ENCODE measurements at places on chromosomes 3 and 15.

DNA sequence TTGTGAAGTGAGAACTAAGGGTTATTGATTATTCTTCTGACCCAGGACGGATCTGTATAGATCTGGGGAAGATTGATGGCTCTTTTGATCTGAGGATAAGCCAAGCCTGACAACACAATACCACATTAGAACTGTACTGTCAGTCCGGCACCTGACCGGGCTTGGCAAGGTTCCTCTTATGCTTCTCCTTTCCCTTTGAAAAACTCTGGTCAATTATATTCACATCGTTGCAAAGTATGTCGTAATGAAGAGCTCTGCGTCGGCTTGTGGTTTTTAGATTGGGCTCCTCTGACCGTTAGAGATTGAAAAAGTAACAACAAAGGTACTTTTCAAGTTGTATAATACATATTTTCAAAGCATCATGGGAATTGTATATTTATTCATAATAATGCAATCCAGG, 389.8 kb downstream of the NR2F2 start:
- DNase-seq = no peak

- DNase-seq = no peak
Observed at GRCh38 chr3:177488740-177489139, 291.5 kb upstream of the TBL1XR1 start.

DNA sequence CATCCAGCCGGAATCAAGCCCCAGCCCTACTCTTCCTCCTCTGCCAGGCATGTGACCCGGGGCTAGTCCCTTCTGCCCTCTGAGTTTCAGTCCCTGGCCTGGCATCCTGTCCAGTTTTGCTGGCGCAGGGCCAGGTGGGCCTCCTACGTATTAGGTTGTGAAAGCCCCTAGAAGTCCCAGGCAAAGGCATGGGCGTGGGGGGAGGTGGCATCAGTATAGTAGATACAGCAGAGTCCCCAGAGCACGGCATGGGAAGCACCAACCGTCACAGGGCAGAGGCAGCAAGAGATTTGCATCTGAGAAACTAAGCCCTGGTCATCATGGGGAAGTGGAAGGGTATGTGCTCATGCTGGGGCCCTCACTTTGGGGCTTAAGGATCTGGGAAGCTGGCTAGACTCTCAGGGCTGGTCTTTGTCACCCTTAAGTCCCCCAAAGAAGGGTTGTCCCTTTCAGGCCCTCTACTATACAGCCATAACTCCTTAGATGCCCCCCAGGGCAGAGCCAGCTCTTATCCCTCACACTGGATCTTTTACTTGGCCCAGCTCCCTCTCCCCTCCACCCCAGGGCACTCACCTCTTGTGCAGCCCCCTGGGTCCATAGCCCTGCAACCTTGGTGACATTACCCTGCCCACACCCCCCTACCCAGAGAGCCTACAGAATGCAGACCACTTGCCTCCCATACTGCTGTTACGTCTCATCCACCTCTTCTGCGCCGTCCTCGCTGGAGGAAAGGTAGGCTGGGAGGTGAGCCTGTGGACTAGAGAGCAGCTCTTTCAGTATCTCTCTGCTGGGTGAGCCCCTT, 11.3 kb downstream of the NBEAL2 start:
- no peak for DNase-seq

- no peak for DNase-seq
Observed at GRCh38 chr3:27657404-27657803, 64.7 kb downstream of the EOMES start.

Data from CD4-positive, alpha-beta T cell treated with Interleukin-17A for 1 hour (primary cell).